ENCODE measurements at places on chromosomes 3 and 15.

DNA sequence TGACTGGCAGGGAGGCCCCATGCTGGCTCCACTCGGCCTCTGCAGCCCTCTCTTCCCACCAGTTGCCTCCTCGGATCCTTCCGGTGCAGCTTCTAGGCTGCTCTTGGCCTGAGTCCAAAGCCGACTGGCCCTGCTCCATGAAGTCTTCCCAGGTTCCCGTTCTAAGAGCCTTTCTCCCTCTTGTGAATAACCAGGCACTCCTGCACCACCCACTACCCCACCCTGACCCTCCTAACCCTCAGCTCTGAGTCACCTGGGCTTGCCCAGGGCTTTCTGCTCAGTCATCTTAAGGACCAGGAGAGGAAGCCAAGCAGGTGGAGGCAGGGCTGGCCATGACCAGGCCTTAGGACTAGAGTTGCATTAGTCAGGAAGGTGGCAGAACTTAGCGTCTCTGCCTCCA is 28.1 kb upstream of the CNBP start:
- no peak for DNase-seq

DNA sequence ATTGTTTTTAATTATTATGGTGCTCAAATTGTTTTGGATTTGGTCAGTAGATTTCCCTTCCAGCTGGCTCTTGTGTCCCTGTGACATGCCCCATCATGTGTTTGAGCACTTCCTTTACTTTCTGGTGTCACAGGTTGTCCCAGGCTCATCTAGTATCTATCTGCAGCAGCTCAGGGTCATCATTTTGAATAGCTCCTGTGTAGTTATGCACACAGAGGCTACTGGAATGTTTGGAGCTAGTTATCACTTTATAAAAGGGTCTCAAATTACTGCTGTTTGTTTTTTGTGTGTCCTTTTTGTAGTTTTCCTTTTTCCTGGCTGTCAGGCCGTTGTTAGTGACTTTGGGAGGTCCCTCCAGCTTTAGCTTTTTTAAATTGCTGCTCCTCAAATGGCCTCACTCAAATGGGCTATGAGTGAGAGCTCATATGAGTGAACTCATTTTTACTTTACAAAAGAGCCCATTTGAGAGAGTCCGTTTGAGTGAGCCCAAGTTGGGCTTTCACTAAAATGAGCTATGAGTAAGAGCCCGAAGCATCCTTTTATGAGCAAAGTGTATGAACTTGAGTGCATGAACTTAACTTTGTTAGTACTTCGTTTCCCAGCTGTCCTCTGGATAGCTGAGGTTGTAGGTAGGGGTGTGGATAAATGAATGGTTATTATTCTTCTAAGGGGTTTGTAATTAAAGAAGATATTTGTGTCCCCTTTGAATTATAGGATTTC is 43.8 kb downstream of the SQOR start:
- DNase-seq, result no peak

DNA sequence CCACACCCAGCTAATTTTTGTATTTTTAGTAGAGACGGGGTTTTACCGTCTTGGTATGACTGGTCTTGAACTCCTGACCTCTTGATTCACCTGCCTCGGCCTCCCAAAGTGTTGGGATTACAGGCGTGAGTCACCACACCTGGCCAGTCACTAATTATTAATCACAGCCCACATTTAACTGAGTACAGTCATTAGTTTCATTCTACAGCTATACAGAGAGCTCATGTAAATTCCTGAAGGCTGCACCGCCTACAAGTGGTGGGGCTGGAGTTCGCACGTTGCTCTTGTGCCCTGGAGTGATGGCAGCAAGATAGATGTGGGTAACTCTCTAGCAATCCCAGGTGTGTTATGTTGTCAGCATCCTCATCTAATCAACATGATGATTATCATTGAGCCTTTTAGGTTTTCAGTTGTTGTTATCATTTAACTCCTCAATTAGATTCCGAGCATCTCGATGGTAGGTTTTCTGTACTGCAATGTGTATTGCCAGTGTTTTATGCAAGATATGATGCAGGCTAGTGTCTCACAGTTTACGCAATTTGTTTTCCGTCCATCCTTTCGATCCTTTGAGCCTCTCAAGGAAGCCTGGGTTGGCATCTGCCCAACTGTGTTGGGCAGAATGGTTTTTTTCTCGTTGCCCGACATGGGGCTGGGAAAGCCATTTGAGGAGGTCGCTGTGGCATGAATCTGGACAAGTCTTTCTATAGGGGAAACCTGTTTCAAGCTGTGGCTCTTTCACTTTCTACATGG is 216.3 kb downstream of the LPP start:
- no peak for DNase-seq

GRCh38 chr3:63242124-63242523 is 36.0 kb upstream of the SYNPR start:
- no peak for DNase-seq

DNA sequence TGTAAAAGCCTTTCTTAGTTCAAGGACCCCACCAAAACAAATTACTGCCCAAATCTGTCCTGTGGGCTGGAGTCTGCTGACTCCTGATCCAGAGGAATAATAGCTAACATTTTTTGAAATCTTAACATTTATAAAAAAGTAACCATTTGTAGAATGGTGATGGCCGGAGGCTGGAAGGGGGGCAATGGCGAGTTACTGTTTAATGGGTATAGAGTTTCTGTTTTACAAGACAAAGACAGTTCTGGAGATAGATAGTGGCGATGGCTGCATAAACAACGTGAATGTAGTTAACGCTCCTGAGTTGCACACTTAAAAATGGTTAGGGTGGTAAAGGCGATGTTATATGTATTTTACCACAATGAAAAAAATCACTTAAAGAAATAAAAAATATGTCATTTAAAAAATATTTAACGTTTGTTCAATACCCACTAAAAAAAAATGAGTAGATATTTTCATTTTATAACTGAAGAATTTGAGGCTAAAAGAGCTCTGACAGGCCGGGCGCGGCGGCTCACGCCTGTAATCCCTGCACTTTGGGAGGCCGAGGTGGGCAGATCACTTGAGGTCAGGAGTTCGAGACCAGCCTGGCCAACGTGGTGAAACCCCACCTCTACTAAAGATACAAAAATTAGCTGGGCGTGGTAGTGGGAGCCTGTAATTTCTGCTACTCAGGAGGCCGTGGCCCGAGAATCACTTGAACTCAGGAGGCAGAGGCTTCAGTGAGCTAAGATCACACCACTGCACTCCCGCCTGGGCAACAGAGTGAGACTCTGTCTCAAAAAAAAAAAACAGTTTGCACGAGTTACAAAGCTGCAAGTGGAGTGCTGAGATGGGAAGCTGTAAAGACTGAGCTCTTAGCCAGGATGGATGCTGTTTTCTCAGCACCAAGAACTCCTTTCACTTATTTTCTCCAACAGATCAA is 37.6 kb downstream of the IGF2BP2 start:
- DNase-seq, result no peak

DNA sequence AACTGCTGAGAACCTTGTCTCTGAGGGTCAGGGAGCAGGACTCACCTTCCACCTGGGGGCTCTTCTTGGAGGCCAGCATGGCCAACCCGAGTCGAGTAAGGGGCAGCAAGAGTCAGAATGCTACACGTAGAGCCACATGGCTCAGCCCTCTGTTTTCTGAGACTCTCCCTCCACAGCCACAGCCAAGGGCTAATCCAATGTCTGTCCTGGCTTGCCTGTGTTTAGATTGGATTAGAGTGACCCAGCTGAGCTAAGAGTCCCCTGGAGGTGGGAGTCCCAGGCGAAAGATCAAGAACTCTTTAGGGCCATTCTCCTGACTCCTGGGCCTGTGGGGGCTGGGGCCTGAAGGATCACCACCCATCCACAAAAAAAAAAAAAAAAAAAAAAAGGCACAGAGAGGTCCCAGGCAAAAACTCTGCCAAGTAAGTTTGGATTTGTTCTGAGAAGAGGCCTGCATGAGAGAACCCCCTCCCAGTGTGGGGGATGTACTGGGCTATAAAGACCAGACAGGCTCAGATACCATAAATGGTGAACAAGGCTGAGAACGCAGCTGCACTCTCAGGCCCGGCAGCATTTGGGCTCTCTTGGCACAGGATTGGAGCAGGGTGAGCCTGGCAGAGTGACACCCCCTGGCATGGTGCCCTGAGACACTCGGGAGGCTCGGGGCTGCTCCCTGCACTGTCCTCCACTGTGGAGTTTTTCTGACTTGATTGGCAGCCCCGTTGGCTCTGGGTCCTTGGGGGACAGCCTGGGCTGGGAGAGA is 88.0 kb upstream of the OSBPL11 start:
- no peak for DNase-seq

DNA sequence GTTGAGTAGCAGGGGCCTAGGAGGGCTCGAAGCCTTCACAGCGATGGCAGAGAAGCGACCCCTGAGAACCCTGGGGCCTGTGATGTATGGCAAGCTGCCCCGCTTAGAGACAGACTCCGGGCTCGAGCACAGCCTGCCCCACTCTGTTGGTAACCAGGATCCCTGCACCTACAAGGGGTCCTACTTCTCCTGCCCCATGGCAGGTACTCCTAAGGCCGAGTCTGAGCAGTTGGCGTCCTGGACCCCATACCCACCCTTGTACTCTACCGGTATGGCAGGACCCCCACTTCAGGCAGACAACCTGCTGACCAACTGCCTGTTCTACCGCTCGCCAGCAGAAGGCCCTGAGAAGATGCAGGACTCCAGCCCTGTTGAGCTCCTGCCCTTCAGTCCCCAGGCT is 4.3 kb downstream of the C15orf39 start:
- no peak for DNase-seq

GRCh38 chr3:118108769-118109168 is 925.9 kb downstream of the IGSF11 start:
- no peak for DNase-seq
